ENCODE measurements at places on chromosomes 1 and 21.

GRCh38 chr1:47917687-47918086 lies 79.5 kb downstream of the TRABD2B start:
- DNase-seq: no peak

GRCh38 chr1:221442056-221442455 lies 299.8 kb downstream of the DUSP10 start:
- DNase-seq: no peak

- no peak for DNase-seq
These were observed 7.2 kb downstream of the INKA2 start for GRCh38 chr1:111731956-111732355.

DNA sequence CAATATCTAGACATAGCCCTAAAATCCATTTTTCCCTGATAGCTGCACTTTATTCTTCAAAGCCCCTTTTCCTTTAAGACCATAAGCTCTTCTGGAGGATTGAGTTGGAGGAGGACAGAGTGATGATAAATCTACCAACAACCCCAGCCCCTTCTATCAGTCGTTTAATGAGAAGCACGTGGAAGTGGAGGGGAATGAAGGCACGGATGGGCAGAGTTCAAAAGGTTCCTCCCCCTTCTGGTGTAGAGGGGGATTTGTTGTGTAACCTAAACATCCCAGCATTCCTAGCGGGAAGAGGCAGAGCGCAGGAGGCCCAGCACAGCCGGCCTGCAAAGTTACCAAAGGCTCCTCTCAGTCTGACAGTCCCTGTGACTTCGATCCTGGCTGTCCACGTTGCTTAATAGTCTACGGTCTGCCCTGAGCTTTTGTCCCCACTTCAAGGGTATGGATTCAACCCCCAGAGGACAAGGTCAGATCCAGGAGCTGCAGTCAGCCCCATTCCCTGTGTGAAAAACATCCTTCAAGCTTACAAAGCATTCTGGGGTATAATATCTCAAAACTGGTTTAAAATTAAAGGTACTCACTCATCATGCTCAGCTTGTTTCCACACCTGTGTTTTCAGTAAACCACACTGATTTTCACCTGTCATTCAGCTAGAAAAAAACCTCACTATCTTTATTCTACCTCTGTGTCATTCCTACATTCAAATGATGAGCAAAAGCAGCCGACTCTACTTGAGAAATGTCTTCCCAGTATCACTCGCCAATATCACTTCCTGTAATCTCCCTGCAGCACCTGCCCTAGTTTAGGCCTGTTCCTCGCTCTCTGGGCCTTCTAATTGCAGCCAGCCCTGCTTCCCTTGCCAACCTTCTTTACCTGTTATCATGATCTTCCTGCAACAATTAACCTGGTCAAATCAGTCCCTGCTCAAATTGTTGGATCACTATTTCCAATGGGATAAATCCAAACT lies 117.9 kb downstream of the PLPP3 start:
- no peak for DNase-seq

DNA sequence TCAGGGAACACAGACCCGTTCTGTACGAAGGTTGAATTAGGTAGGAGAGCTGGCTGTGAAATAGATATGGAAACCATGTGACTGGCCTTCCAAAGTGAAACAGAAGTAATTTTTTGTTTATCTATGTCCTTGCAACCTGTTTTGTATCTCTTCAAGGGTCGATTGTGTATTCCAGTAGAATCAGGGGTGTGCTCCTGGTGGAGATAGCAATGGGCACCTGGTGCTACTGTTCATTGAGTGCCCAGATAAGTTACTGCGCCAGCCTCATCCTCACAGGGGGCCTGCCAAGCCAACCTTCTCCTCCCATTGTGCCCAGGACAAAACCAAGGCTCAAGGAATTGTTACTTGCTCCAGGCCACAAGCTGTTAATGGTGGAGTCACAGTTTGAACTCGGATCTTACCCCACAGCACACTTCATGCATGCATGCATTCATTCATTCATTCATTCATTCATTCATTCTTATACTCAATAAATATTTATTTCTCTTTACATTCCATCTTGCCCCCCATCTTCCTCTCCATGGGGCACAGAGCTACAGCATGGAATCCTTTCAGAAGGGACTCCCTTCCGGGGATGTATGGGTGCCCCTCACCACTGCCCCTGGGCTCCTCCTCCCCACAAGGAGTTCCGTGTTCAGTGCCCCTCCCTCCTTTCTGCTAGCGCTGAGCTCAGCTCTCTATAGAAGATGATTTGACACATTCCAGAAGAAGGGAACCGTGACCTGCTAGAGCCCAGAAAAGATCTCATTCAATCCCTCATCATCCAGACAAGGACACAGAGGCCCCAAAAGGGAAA lies 24.0 kb downstream of the ADORA1 start:
- no peak for DNase-seq

DNA sequence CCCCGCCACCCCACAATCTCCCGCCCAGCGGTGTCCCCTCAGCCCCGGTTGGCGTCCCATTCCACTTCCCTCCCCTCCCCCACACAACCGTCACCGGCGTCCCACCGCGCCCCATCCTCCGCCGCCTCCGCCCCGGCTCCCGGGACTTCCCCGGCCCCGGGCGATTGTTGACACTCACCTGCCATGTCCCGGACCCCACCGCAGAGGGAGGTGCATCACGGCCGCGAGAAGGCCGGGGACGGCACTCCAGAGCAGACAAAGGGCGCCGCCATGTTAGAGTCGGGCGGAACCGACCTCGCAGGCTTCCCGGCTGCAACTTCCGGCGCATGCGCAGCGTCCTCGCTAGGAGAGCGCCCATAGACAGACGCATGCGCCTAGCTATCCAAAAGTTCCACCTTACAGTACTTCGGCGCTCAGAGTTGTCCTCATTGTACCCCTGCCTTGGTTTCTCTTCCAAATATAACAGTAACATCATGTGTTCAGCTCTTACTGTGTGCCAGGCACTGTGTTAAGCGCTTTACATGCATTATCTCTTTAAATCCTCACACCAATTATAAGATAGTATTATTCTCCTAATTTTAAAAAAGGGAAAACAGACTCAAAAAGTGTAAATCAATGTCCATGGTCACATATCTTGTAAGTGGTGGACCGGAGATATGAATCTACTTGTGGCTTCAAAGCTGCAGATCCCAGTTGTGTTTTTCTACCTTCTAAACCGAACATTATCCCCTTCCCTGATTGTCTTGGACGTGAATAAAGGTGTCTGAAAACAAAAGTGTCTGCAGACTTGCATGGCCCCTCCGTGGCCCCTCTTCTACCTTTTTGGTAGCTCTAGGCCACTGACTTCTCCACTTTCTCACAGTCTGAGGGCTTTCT lies at the start of gene ZBTB17:
TSS of gene ZBTB17 (minus strand) at position 297 of the 876 bp plus-strand sequence. CDS start 27,606 bp downstream, outside the sequence.
- peak; percentile 92 for DNase-seq

- no peak for DNase-seq
These were observed 14.4 kb downstream of the CD58 start for GRCh38 chr1:116556289-116557006.

DNA sequence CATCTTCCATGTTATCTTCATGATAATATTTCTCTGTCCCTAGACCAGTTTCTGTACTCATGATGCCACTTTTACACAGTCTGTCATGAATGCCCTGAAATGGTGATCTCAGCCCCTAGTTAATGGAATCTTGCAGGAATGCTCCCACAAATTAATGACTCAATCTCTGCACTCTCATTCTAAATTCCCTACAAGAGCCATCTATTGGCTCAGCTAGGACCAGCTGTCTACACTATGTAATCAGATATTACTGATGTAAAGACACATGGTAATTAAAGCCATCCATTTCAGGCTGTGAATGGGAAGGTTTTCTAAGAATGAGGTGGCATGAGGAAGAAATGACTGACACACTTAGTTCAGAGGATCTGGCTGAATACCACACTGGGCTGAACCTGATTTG lies 199.1 kb upstream of the KCND3 start:
- no peak for DNase-seq

DNA sequence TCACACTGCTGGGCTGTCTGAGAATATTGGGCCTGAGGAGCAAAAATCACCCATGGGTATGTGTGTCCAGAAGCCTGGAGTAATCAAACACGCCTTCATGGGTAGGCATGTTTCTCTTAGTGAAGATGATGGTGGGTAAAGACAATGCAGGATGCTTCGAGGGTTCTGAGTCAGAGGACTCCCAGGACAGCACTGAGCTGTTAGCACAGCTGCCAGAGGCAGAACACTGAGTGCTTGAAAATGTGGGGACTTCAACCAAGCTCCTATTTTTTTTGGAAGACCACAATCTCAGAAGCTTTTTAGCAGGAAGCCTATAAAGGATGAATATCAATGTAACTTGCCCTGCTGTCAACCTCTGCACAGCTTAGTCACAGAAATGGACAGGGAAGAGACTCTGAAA lies 7.9 kb upstream of the NT5C1A start:
- DNase-seq: no peak

GRCh38 chr1:226603022-226603857 lies 54.7 kb downstream of the STUM start:
- no peak for DNase-seq

- DNase-seq: no peak
These were observed 180.4 kb downstream of the NTMT2 start for GRCh38 chr1:170326186-170326585.

- no peak for DNase-seq
These were observed 64.2 kb upstream of the RBM34 start for GRCh38 chr1:235225299-235225698.

GRCh38 chr1:197984289-197984688 lies 67.1 kb downstream of the LHX9 start:
- no peak for DNase-seq

DNA sequence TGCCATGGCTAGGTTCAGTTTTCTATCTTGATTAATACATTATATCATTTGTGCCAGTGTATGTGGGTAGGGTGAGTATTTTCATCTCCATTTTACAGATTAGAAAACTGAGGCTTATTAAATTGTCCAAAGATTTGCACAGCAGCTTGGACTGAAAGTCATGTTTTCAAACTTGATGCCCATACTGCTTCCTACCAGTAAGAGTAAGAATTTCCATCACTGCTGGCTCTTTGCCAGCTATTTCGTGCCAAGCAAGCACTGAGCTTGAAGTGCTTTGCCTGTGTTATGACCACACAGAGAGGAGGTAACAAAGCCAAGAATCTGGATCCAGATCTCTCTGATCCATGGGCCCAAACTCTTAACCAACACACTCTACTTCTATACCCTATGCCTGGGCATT lies 295.0 kb downstream of the VAV3 start:
- no peak for DNase-seq

DNA sequence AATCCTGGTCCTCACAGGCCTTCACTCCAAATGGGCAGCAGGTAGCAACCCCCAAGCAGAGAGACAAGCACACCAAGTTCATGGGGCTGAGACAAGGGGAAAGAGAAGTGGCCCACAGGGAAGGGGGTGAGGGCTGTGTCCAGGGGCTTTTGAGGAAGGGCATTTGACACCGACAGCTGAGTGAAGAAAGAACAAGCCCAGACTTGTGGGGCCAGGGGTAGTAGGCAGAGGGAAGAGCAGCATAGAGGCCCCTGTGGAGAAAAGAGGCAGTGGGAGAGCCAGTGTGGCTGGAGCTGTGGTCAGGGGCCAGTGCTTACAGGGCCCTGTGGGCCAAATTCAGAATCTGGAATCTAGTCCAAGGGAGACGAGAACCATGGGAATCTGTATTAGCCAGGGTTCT lies 85.4 kb downstream of the IGSF21 start:
- DNase-seq: no peak

GRCh38 chr1:34858901-34859445 lies 576 bp downstream of the SMIM12 start:
- no peak for DNase-seq

- DNase-seq: no peak
These were observed 2.0 kb downstream of the GFI1 start for GRCh38 chr1:92484472-92485380.

DNA sequence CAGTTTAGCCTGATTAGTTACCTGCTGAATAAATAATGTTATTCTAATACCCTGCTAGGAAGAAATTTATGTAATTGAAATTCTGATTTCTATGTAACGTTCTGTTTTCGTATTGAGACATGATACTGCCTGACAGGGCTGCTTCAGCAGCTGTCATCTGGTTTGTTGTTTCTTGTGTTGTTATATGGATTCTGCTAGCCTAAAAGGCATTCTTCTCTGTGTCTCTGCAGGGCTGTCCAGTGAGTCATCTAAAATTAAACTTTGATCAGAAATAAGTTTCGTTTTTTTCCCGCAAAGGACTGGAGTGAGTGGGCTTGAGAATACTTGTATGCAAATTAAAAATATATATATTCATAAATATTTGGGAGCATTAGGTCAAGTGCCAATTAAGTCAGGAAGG lies 93.0 kb downstream of the DYRK1A start:
- DNase-seq: no peak

GRCh38 chr1:29650476-29650875 lies 414.2 kb downstream of the PTPRU start:
- DNase-seq: no peak

DNA sequence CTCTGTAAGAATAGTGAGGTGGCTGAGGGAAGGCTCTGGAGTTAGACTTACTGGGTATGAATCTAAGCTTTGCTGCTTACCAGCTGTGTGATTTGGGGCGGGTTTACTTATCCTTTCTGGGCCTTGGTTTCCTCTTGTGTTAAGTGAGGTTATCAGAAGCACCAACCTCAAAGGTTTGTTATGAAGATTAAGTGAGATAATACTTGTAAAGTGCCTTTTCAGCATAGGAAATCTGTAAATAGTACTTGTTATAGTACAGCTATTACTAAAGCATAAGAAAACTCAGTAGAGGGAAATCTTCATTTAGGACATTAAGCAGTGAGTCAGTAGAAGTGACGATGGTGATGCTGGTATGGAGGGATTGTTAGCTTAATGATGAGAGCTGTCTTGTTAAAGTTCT lies 12.1 kb downstream of the HHAT start:
- DNase-seq: no peak

Measured in HL-60 (cell line).